ENCODE measurements at places on chromosomes 5 and 9.
A peak's percentile ranks its signal among the peaks of the same experiment; 100 is the strongest.

DNA sequence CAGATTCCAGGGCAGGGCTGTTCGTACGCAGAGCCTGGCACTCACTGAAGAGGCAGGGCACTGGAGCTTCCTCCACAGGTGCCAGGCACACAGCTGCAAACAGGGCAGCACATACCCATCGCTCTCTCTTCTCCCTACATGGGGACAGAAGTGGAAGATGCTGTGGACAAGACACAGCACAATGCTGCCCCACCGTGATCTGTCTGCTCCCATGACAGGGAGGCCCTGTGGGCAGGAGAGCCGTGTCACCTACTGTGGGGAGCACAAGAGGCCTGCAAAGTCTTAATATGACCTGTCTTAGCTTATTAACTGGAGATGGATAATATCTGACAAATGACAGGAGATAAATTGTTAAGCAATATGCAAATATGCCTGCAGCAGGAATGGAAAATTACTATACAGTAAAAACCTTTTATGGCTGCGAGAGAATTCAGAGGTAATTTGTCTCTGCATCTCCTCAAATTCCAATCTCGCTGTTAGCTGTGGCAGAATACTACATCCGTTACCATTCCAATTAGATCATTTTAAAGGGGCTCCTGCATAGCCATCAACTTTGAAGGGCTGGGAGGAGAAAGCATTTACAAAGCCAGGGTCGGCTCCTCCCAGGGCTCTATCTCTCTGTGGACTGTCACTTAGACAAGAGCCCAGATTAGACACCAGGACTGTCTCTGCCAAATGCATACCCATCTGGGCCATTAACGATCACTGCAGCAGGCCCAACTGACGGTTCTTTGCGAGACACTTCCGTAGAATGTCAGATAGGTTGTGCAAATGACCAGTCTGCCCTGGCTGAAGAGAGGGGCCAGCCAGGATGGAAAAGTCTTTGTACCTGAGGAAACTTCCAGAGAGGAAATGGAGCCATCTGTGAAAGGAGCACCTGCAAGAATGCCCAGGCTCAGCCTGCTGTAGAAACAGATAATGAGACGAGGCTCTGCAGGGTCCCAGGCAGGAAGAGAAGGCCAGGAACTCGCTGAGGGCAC is 90.7 kb upstream of the FSTL4 start:
- DNase-seq = no peak

DNA sequence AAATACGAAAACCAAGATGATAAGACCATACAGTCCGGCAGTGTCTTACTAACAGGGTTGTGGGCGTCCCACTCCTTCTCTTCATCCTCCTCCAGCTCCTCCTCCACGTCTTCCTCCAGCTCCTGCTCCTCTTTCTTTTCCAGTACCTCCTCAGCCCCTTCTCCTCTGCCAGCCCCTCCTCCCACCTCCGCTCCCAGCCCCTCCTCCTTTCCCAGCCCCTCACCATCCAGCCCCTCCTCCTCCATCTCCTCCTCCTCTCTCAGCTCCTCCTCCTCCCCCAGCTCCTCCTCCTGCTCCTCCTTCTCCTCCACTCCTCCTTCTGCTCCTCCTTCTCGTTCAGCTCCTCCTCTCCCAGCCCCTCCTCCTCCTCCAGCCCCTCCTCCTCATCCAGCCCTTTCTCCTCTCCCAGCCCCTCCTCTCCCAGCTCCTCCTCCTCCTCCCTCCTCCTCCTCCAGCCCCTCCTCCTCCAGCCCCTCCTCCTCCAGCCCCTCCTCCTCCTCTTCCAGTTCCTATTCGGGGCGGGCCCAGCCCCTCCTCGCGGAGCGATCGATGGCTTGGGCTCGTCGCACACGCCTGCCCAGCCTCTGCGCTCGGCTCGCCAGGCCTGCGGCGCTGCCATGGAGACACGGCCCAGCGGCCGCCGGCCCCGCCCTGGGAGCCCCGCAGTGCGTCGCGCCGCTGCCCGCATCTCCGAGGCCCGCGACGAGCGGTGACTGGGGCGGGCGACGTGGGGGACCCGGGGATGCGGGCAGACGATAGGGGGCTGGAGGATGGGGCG is at the start of gene BRD3OS:
BRD3OS (plus strand) TSS at position 654 of the 778 bp plus-strand sequence. CDS start 1,267 bp downstream, outside the sequence.
- peak; percentile 97 for DNase-seq

DNA sequence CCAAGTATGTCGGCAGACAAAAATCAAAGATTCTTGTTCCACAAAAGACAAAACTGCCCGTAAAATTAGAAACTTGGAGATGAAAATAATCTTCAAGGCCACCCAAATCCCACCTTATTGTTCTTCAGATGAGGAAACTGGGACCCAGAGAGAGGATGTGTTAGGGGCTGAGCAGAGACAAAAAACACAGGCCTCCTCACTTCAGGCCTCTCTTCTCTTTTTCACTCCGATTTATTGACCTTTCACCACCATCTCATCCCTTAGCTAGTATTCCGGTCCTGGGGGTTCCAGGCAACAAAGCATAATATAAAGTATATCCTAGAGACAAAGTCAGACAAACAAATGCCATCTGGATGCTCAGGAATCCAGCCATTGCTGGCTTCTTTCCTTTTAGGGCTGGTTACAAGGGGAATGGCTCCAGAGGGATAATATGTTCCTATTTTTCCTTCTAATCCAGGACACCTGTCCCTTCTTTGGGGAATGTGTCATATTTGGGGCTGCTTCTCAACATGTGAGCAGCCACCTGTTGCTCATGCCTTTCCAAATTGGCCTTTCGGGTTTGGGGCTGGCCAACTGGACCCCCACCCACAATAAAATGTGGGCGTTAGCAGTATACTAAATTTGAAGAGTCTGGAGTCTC is 42.2 kb upstream of the AFAP1L1 start:
- DNase-seq = no peak

- no peak for DNase-seq
Observed at GRCh38 chr5:158013939-158014338, 155.0 kb upstream of the CLINT1 start.

DNA sequence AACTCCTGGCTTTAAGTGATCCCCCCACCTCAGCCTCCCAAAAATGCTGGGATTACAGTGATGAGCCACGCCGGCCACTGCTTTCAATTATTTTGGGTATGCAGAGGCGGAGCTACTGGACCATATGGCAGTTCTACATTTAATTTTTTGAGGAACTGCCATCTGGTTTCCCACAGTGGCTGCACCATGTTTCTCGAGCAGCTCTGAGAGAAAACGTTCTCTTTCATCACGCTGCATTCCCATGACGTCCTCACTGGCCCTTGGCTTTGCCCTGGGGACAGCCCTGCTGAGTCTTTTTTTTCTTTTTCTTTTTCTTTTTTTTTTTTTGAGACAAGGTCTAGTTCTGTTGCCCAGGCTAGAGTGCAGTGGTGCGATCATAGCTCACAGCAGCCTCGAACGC is 35.5 kb upstream of the GRHPR start:
- DNase-seq = peak; percentile 48

DNA sequence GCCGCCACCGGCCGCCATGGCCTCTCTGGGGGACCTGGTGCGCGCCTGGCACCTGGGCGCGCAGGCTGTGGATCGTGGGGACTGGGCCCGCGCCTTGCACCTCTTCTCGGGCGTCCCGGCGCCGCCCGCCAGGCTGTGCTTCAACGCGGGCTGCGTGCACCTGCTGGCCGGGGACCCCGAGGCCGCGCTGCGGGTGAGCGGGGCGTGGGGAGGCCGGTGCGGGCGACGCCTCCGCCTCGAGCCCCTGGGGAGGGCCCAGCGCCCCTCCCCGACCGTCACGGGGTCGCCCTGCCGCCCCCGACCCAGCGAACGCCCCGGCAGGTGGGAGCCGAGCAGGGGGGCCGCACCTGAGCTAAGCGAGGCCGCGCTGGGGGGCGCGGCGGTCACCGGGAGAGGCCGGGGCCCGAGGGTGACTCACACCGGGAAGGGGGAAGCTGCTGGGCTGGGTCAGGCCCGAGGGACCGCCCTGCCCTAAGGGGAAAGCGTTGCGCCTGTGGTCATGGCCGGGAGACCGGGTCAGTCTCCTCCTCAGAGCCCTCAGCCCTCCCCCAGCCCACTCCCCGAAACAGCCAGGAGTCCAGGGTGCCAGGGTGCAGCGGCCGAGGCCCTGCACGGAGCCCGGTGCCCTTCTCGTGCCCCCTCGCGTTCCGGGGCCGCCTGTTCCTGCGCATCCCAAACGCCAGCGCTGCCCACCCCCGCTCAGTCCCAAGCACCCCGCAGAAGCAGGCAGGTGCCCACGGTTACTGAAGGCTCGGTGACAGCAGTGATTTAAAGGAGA is 510 bp downstream of the NOXA1 start:
- DNase-seq = no peak

DNA sequence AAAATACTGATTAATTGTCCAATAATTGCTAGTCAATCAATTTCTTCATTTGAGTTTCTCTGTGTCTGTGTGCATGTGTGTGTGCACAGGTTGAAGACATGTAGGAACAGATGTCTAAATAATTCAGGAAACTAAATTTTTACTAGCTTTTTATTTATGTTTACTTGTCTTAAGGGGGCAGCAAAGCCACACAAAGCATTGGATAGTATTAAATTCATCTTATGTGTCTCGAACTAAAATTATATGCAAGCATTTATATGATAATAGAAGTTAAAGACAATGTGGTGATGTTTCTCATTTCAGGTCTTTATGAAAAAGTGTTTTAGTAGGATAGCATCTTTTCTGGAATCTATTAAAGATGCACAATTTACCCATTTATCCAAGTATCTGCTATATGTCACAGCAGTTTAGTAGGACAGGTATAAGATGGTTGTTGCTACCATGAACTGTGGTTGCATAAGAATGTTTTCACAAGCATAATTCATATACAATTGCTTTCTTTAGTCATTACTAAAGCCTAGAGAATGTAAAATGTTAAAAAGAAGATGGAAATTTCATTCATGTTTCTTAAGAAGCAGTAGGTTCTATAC is 784.6 kb upstream of the NUDT12 start:
- DNase-seq = no peak

GRCh38 chr5:78367318-78367991 is 7.0 kb downstream of the SCAMP1 start:
- DNase-seq = no peak

DNA sequence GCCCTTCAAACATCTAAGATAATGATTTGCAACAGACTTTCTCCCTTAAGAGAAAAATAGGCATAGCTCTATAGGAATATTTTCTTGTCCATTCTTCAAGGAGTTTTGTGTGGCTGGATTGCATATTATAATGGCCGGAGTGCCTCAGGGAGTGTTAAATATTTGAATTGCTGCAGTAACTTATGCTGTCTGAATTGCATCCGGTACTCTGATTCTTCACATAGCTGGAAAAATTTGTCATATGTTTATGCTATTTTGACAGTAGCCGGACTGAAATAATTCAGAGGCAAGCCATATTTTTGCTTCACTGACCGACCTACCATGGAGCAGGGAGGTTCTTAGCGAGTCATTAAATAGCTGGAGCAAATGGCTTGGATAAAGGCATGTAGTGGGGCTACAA is 621.0 kb downstream of the ACTL7B start:
- no peak for DNase-seq

DNA sequence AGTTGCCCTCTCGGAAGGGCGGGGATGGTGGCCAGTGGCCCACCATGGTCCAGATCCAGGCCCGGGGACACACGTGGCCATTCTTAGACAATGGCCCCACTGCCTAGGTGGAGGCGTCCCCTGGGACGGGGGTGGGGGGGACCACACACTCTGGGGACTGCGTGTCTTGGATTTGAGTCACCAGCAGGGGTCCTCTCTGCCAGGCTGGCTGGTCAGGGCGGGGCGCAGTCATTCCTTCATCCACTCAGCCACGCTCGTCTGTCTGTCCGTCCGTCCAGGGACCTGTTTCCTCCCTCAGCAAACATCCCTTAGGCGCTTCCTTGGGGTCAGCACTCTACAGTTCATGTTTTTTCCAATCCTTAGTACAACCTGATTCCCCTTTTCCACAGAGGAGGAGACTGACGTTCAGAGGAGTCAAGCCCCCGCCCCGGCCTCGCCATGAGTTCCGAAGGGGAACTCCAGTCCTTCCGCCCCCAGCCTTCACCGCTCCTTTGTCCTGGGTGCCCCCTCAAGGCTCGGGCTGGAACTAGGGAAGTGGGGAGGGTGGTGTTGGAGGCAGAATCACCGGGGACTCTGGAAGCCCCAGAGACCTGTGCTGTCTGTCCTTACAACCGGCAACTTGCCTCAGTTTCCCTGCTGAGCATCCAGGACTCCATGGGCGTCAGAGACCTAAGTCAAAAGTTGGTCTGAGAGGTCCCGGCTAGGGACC is 276.6 kb upstream of the MVB12B start:
- no peak for DNase-seq

DNA sequence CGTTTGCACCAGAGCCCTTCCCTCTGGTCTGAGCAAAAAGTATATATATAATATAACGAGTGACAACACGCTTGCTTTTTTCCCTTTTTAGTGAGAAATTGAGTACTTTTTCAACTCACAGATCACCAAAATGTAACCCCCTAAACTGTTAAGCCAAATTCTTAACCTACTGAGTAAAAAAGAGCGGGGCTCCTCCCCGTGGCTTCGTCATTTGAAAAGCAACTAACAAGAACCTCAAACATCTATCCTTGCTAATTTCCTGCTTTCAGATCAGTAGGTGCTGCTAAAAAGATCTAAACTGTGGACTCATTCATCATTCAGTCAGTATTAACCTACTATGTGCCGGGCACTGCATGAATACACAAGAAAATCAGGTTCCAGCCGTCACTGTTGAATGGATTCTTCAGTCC is 1.0 kb upstream of the PTBP3 start:
- peak; percentile 39 for DNase-seq

DNA sequence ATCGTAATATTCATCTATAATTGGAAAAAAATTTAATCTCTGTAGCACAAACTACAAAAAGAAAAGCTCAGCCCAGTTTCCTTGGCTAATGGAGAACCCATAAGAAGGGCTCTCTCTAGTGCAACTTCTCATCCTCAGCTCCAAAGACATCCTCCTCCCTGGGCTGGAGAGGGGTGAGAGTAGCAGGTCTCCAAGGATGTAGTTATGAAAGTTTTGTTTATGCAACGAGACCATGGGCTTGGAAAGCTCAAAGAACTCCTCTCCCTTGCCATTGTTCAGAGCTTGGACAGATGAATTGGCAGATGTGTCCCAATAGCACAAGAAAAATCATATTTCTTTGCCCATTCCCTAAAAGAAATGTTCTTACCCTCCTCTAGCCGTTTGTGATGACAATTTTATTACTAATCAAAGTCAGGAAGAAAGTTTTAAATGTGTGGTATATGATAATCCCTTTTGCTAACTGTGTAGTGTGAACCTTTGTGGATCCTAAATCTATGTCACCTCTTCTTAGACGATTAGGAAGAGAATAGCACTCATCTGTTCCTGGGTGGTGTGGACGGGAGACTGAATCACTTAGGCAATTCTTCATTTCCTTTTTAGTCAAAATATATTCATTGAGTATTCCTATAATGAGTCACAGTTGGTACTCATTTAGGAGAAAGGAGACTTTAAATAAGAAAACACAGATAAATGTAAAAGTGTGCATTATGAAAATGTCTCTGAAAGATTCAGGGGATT is 52.2 kb downstream of the GARNL3 start:
- no peak for DNase-seq

Measured in CD4-positive, alpha-beta T cell treated with Interleukin-1 beta for 1 hour (primary cell).